ENCODE measurements at places on chromosomes 12 and 14. TPM values are rescaled to one million over a fixed set of nuclear protein-coding genes. Genes with fewer than 3 reads are reported as not detected.

DICER1 gene
- total RNA-seq, result 61.4 TPM

TRMT5 gene
- total RNA-seq, result 11.8 TPM

KRT1 gene
- not detected for total RNA-seq

PMEL gene
- total RNA-seq, result 0.37 TPM

DNA sequence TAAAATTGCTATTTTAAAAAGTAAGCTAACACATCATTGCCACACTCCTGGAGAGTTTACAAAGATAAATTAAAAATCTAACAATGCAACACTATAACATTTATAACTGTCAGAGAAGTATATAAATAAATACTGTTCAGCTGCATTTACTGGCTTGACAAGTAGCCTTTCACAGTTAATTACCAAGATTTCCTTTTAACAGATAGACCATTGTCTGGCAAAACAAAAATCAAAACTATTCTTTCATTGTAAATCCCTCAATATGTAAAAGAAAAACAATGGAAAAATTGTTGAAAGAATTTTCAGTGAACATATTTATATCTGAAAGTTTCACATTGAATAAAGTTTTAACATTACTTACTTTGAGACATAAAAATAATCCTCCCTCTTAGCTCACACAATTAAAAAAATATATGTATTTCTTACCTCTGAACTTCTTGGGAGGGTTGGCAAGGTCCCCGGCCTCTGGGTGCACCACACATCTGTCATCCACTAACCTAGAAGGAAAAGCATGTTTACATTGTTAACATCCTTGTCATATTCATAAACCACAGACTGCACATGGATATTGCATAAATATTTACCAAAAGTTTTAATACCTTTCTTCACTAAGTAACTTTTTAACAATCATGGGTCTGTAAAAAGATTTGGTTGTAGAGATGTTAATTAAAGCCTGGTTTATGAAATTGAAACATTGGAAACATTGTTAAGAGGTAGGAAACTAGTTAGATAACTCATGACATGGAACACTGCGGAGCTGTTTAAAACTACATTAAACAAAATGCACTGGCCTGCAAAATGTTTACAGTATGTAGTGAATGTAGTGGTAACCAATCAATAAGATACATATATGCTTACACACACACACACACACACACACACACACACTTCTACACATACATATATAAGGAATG is 43.0 kb downstream of the ITPR2 start:
- no peak for DNase-seq

RNASE3 gene
- total RNA-seq, result not detected

ENDOU gene
- not detected for total RNA-seq

DNA sequence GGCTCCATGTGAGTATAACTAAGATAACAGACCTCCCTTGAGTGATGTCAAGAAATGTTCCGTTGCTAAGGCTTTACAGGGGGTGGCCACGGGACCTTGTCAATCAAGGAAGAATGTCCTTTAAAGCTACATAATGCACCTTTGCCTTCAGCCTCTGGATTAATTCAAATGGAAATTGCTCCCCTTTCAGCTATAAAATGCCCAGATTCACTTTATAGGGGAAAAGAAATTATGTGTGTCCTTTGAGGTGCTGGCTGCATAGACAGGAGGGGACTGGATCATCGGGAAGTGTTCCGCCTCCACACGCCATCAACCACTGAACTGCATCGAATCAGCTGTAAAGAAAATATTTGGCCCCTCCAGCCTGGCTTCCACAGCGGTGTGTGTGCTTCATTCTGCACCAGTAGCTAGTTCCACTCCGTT is 415.4 kb downstream of the DPF3 start:
- no peak for DNase-seq

DNA sequence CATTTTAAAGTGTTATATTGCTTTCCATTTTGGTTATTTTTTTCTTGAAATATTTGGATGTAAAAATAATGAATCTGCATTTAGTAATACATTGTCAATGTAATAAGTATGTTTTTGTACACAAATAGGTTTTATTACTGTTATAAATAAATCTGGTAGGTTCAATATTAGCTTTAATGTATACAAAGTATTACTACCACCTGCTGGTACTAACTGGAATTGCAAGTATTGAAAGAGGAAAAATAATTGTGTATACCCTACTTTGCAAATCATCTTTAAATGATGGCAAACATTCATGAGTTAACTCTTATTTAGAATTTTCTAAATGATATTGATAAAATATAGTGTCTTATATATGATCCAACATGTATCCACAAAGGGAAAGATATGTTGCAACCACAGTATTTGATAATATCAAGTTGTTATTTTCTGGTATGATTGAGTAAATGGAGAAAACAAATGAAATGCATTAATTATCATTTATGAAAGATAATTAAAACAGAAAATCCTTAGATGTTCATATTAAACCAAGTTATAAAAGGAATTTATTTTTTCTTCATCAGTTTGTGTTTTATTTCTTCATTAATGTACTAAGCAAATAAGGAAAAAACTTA is 3.2 kb downstream of the OR4K2 start:
- no peak for DNase-seq

- no peak for DNase-seq
Observed at GRCh38 chr12:25194214-25194613, 746 bp downstream of the DNAI7 start.

GRCh38 chr12:60501124-60501729 is 905.4 kb downstream of the SLC16A7 start:
- no peak for DNase-seq

DNA sequence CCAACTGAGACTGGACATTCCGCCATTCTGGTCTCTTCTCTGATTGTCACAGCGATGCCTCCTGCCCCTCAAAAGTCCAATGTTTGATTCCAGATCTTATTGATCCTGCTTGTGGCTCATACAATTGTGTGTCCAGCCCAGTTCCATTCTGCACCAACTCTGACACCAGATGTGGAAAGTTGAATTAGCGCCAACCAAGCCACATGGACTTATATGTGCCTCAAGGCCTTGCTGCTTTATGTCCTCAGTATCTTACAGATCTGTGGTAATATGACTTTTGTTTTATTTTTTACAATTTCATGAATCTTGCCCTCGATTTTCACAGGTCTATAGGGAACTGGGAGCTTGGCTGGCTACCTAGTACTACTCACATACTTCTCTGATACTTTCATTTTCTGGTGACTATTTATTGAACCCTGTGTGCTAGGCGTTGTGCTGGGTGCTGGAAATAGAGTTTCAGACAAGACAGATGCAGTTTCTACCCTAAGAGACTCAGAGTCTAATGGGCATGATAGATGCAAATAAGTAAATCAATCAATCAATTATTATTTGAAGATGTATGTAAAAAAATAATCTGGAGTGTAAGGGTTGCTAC is 472.0 kb downstream of the TMTC2 start:
- DNase-seq, result no peak

GRCh38 chr12:3416159-3416558 is 74.8 kb upstream of the PRMT8 start:
- DNase-seq, result no peak

LRRK2 gene
- 0.23 TPM for total RNA-seq

FAM90A1 gene
- 0.14 TPM for total RNA-seq

GRCh38 chr12:109953656-109954055 is 42.5 kb downstream of the GIT2 start:
- no peak for DNase-seq

DNA sequence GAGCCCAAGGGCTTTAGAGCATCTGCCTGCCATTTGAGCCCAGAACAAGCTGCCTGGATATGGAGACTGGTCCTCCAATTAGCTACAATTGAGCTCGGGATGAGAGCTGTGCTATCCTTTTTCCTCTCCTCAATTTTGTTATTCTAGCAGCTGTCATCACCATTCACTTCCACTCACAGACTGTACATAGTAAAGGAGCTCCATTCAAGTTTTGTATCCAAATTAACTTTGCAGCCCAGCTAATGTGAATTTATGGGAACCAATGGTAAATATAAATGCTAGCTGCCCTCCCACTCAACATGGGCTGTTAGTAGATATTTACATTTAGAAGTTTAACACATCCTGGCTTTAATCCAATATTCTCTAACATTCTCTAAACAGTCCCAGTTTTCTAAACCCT is 44.6 kb downstream of the BMP4 start:
- DNase-seq, result no peak

FAM181A gene
- total RNA-seq, result not detected

DNA sequence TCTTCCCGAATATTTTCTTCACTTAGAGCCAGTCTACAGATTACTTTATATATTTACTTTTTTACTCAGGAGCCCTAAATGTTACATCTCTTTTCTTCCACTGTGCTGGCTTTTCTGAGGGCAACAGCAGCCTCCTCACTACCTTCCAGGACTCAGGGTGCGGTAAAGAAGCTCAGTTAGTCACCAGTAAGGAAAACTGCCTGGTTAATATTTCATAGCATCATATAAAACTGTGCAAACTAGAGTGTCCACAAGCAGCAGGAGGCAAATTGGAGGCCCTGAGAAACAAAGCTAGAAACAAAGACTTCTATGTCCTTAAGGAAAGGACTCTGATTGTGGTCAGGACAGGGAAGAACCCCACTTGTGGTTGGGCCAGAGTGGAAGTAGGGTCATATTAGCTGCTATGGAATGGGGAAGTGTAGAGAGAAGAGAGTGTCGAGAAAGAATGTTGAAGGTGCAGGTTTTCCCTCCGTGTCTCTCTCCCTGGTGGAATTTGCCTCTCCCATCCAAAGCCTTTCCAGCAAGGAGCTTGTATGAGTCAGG is 220.1 kb downstream of the SLC15A4 start:
- no peak for DNase-seq

DNA sequence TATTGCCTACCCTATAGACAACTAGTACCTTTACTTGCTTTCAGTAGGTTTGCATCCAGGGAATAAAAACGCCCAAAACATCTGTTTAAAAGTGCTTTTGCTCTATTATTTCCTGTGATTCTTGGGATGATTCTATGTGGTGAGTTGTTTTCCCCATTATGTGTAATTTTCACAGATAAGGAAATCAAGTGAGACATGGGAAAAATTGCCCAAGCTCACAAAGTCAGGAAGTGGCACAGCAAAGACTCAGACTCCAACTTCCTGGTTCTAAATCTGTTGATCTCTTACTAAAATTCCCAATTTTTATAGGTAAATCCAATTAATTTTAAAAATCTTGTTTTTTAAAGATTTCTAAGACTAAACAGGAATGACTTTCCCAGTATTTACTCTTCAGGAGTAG is 39.0 kb downstream of the NID2 start:
- DNase-seq, result no peak

DNA sequence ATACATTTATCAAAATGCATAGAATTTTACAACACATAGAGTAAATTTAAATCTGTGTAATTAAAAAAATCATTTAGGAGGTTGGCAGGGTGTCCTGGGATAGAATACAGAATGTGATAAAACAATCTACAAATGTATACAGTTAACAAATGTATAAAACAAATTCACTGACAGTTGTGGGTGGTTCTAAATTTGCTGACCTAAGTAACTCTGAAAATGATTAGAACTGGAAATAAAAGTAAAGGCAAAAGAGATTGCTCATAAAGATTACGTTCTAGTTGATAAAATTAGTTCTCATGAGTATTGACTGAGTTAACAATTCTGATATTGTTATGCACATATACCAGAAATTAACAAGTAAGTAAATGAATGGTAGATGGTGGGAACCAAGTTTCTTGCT is 1827.3 kb upstream of the FLRT2 start:
- no peak for DNase-seq

DNA sequence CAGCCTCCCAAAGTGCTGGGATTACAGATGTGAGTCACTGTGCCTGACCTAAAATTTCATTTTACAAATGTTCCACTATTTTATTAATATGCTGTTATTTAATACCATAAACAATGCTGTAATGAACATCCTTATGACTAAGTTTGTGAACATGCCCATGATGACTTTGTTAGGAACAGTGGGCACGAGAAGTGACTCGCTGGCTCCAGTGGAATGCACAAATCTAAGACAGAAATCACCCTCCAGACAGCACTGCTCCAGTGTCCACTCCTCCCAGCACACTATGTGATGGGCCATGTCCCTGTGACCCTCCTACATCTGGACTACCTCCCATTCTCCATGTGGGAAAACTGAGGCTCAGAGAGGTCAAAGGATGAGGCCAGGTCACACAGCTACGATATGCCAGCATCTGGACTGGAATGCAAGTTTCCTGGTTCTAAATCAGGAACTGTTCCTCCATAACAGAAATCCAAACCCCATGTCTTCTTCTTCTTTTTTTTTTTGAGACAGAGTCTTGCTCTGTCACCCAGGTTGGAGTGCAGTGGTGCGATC is 57.9 kb downstream of the GPR68 start:
- DNase-seq, result no peak

DNA sequence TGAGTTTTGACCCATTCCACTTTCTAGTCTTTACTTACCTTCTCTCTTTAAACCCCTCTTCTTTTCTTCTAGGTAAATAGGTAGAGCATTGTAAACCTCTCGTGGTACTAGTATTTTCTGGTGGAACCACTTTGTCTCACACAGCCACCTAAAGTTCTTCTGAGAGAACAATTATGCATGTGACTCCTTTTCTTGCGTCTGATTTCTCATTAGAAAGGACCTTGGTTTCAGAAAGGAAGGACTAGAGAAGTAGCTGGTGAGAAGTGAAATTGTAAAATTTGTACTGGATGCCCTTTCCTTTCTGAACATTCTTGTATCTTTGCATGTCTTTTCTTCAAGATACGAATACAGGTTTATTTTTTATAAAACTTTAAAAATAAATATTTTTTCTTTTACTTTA is 99.0 kb downstream of the NUBPL start:
- DNase-seq, result no peak

DNA sequence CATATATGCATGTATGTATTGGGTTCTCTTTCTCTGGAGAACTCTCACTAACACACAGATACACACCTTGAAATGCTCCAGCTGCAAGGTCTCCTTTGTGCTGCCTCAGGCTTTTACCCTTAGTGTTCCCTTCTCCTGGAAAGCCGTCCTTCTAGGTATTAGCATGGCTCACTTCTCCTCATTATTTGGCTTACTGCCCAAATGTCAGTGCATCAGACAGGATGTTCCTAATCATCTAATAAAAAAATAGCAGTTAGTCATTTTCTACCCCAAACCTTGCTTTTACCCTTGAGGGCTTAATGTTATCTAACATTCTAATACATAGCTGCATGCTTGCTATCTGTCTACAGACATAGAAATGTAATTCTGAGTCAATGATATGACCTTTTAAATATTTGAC is 109.0 kb upstream of the SLC16A7 start:
- no peak for DNase-seq

DNA sequence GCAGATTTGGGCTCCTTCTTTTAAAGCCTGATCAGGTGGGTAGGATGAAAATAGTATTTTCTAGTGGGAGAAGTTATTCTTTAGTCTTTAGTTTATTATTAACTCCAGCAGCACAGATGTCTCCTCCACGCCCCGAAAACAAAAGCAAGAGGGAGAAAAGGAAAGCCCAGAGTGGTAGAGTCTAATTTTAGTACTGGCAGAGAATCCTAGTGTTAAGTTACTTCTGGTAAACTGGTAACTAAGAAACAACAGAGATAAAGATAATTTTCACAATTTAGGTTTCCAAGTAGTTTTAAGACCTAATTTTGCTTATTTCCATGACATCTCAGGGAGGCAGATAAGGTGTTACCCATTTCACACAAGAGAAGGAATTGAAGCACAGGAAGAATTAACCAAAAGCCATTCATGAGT is 16.3 kb downstream of the ATP5MC2 start:
- no peak for DNase-seq

- DNase-seq, result no peak
Observed at GRCh38 chr12:106865683-106866082, 90.0 kb upstream of the TMEM263 start.

CLEC4E gene
- total RNA-seq, result not detected

Measured in activated CD8-positive, alpha-beta memory T cell treated with anti-CD3 and anti-CD28 coated beads, Interleukin-2, amount 10 ng/mL, durations not matched to agents 7 days and 5 days (primary cell).